ENCODE measurements at places on chromosomes 4 and X. TPM values are rescaled to one million over a fixed set of nuclear protein-coding genes. Genes with fewer than 3 reads are reported as not detected.

ZNF157 gene
- total RNA-seq, result not detected

DMP1 gene
- total RNA-seq, result not detected

VSIG4 gene
- total RNA-seq, result not detected

CCKAR gene
- total RNA-seq, result not detected

UGT2B17 gene
- not detected for total RNA-seq

GPM6B gene
- total RNA-seq, result 2.3 TPM
